T-helper 1 cell treated with Interleukin-12 subunit alpha and Interleukin-12 subunit beta and Interleukin-4 antibody, amounts not matched to agents 30 ng/mL and 1 ng/mL, for 36 hours (primary cell): ENCODE measurements at places on chromosomes 13 and 19. TPM values are rescaled to one million over a fixed set of nuclear protein-coding genes. Genes with fewer than 3 reads are reported as not detected.

ZNF844 gene
- total RNA-seq = 0.54 and 0.78 TPM in 2 replicates

C3 gene
- total RNA-seq = 8.3 and 8.9 TPM in 2 replicates

ATP8B3 gene
- total RNA-seq = 14.2 and 14.9 TPM in 2 replicates

FREM2 gene
- total RNA-seq = 0.15 TPM in 2 replicates

ICAM4 gene
- 1.2 and 1.3 TPM in 2 replicates for total RNA-seq
